GM06990 (cell line): ENCODE measurements at places on chromosomes 16 and 17.

DNA sequence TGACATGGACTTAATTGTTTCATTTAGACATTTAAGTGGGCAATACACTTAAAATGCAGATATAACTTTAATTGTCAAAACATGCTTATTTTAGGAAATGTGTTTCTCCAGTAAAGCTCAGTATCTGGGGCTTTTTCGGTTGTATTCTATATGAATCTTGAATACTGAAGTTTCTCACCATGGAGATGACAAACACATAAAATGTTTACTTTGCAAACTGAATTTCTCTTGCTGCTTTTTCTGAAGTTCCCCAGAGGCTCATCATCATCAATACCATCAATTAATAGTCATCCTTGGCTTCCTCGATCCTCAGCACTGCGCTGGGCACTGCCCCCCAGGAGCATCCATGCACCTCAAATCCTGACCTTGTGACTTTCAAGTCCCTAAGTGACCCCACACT is 227.3 kb downstream of the WWOX start:
- no peak for DNase-seq

- peak; percentile 47 for DNase-seq
Observed at GRCh38 chr17:18920911-18921441, 31.0 kb upstream of the SLC5A10 start.

DNA sequence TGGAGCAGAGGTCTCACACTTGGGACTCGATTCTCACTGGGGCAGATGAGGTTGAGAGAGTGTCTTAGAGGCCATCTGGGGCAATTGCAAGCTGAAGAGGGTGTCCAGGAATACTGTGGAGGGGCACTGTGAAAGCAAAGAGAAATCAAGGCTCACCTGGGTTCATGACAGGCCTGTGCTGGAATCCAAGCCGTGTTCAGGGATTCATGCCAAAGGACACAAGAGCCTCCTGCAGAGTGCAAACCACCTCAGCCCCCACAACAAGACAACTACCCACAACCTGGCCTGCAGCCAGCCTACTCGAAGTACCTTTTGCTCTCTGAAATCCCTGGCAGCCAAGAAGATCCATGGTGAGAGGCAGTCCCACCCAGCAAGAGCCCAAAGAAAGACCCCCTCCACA is 2334.2 kb downstream of the TP53TG3F start:
- no peak for DNase-seq

DNA sequence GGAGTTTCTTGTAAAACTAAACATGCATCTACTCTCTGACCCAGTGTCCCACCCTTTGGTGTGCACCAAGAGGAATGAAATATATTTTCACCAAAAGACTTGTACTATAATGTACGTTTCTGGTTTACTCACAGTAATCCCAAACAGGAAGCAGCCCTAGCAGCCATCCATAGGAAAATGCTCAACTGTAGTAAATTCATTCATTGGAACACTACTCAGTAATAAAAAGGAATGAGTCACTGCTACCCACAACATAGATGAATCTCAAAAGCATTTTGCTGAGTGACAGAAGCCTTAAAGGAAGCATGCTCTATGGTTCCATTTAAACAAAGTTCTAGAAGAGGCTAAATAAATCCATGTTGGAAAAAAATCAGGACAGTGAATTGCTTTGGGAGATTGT is 37.6 kb upstream of the DHRS7B start:
- no peak for DNase-seq

DNA sequence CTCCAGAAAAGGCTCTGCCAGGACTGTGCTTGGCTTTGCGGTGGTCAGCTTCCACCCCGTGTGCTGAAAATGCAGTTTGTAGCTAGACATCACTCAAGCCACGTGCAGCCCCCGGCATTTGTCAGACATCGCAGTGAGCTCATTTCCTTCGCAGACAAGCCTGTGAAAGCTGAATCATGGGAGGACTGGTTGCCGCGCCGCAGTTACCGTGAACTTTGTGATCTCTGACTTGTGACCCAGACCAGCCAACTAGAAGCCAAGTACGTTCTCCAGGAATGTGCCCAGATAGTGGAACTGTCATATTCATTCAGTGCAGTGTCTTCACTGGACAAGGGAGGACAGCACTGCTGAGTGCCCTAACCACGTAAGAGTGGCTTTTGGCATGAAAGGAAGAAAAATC is 58.1 kb downstream of the NDE1 start:
- no peak for DNase-seq
